Adrenal gland (tissue), 19 donors: ENCODE measurements at places on chromosomes 3 and 15. TPM values are rescaled to one million over a fixed set of nuclear protein-coding genes. Genes with fewer than 3 reads are reported as not detected.

The SPPL2A gene
- polyA plus RNA-seq, result 23.3 TPM

GRCh38 chr15:70354346-70354905 is 256.7 kb upstream of the TLE3 start:
- no peak for DNase-seq
- H3K27ac ChIP-seq, result no peak overlapping the region
- H3K4me1 ChIP-seq, result no peaks in the 10 kb centered on the region
- H3K27me3 ChIP-seq, result no peaks in the 10 kb centered on the region

DNA sequence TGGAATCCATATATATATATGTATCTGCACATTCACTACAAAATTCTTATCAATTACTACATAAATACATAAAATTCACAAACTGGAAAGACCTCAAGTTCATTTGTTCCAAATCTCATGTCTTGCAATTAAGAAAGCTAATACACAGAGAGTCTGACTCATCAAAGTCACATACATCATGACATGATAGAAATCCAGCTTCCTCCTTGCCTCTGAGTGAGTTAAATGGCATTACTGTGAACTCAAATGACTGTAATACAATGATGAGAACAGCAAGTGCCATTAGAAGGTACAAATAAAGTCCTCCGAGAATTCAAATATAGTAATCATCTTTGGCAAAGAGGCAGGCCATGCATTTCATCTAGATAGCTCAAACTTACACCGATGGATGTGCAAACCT is 55.1 kb upstream of the AGTR1 start:
- no peak for DNase-seq
- no peaks in the 10 kb centered on the region for H3K36me3 ChIP-seq
- H3K27ac ChIP-seq, result no peak overlapping the region
- H3K4me3 ChIP-seq, result no peak overlapping the region

The SLC51A gene
- polyA plus RNA-seq, result 3.7 TPM

The RFTN1 gene
- polyA plus RNA-seq, result 10.3 TPM

GRCh38 chr3:191020730-191021396 is 158.4 kb upstream of the GMNC start:
- no peak overlapping the region for H3K27ac ChIP-seq
- no peaks in the 10 kb centered on the region for H3K27me3 ChIP-seq
- no peak for DNase-seq
- H3K4me3 ChIP-seq, result no peak overlapping the region

DNA sequence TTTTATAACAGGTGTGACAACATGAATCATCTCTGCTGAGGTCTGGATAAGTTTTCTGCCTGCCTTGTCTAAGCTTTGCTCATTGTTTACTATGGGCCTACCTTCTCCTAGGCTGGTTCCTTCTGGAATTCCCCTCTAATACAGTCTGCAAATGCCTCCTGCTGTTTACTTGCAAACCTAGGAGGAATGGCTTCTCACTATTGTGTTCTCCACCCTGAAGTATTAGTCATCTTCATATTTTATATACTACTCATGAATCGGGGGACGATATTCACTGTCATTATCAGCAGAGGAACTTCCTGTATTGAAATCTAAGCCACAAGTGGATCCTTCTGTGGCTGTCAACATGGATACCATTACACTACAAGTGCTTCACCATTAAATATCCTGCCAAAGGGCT is 154.8 kb downstream of the PLCL2 start:
- no peak overlapping the region for H3K4me3 ChIP-seq
- no peaks in the 10 kb centered on the region for H3K36me3 ChIP-seq
- no peak for DNase-seq
- H3K4me1 ChIP-seq, result no peaks in the 10 kb centered on the region
- no peak overlapping the region for H3K27ac ChIP-seq

DNA sequence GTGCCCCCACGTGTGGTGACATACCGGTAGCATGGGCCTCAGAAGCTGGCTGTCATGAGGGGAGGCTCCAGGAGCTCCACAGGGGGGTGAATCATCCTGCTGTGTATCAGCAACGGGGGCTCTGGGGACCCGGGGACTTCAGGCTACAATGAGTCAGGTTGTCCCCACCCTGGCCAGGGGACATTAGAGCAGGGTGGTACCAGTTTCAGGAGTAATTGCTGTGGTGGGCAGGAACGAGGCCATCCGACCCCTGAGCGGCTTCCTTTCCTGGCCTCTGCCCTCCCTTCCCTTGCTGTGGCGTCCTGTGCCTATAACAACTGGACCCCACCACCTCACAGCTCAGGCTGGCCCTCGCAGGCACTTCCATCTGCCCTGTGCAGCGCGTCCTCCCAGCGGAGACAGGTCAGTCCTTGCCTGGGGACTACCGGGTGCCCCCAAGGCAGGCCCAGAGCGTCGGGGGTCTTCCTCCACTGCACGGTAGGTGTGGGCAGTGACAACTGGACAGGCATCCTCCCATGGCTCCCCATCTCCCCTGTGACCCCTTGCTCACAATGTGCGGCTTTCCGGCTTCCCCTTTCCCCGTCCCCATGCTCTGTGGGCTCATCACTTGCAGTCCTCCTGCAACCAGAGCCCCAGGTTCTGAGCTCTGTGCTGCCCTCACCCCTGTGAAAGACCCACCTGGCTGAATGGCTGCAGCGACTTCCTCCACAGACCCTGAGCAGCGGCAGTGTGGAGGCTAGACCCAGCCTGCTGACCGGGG is 57.0 kb downstream of the KLF15 start:
- H3K36me3 ChIP-seq, result no peaks in the 10 kb centered on the region
- DNase-seq, result no peak
- H3K4me1 ChIP-seq, result no peaks in the 10 kb centered on the region
- H3K4me3 ChIP-seq, result no peak overlapping the region

The MOBP gene
- 0.07 TPM for polyA plus RNA-seq

DNA sequence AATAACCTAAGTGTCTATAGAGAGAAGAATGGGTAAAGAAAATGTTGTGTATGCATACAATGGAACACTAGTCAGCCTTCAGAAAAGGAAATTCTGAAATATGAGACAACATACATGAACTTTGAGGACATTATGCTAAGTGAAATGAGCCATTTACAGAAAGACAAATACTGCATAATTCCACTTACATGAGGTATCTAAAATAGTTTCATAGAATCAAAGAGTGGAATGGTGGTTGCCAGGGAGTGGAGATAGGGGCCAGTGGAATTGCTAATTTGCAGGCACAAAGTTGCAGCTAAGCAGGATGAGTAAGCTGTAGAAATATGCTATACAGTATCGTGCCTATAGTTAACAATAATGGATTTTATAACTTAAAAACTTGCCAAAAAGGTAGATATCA is 779.6 kb upstream of the ARPP21 start:
- H3K27ac ChIP-seq, result no peak overlapping the region
- no peaks in the 10 kb centered on the region for H3K4me1 ChIP-seq
- no peaks in the 10 kb centered on the region for H3K36me3 ChIP-seq
- no peak for DNase-seq

GRCh38 chr3:56702490-56703315 is 19.6 kb upstream of the TASOR start:
- DNase-seq, result peak; percentile 68
- H3K36me3 ChIP-seq, result no peaks in the 10 kb centered on the region
- no peak overlapping the region for H3K4me3 ChIP-seq
- no peaks in the 10 kb centered on the region for H3K27me3 ChIP-seq

DNA sequence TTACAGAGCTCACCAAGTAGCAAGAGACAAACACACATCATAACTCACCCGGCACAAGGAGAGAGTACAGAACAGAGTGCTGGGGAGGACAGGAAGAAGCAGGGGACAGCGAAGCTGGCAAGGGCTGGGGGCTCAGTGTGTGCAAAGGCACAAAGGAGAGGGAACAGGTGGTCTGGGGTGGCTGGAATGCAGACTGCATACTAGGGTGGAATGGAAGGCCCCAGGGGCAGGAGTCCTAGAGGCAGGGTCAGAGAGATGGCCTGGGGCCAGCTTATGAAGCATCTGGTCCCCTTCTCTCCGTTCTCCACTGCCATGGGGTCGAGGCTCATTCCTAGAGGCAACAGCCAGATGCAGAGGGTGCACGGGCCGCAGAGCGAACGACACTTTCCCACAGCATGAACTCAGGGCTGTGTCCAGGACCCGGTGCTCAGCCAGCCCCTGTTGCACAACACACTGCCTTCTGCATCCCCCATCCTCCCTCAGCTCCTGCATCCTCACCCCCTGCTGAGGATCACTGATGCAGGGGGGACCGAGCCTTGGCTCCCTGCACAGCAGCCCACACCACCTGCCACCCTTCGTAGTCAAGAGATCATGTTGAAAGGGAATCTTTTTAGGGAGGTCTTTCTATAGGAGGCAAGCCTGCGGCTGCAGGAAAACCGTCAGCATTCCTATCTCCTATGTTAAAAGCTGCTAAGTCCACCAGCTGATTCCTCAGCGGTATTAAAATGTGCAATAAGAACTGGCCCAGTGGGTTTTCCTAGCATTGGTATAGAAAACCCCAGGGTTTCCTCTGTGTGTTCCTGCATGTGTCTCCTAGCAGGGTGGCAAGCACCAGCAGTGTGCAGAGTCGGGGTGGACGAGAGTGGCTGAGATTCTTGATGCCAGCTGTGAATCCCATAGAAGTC is 293.5 kb downstream of the UACA start:
- DNase-seq, result no peak
- H3K4me3 ChIP-seq, result no peak overlapping the region
- no peak overlapping the region for H3K27ac ChIP-seq
- no peaks in the 10 kb centered on the region for H3K36me3 ChIP-seq

The HSPBAP1 gene
- polyA plus RNA-seq, result 8.2 TPM

The ARHGEF26 gene
- polyA plus RNA-seq, result 1.8 TPM

The FGF12 gene
- polyA plus RNA-seq, result 42.4 TPM
